ENCODE measurements at places on chromosomes 4 and X. TPM values are rescaled to one million over a fixed set of nuclear protein-coding genes. Genes with fewer than 3 reads are reported as not detected.

WDR1 gene
- total RNA-seq: 240 TPM

IL1RAPL2 gene
- total RNA-seq: 3.2 TPM

SMIM20 gene
- 45.1 TPM for total RNA-seq

DLG3 gene
- 20.1 TPM for total RNA-seq

FGF5 gene
- not detected for total RNA-seq

- H3K4me3 ChIP-seq: no peak overlapping the region
- H3K27me3 ChIP-seq: peaks cover 25% of the 10 kb centered on the region
Observed at GRCh38 chrX:111881715-111882114, 5.7 kb downstream of the TRPC5OS start.

DNA sequence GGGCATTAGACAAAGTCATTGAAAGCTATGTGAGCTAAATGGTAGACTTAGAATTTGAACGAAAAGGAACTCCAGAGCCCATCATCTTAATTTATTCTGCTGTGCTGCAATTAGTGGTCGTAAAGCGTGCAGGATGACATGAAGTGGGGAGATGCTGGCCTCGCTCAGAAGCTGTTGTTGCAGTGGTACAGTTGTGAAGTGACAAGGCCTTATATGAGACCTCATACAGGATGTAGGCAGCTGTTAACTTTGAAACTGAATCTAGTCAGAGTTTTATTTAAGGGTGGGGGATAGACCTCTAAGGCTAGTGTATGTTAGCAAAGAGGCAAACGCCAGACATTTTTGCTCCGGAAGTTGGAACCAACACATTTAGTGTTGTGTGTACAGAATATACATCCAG, 13.4 kb downstream of the KLF3 start:
- H3K27me3 ChIP-seq: no peaks in the 10 kb centered on the region
- H3K36me3 ChIP-seq: peaks cover 31% of the 10 kb centered on the region
- H3K4me3 ChIP-seq: no peak overlapping the region
- H3K27ac ChIP-seq: peak overlapping the region; percentile 77
- H3K4me1 ChIP-seq: peaks cover 51% of the 10 kb centered on the region
- DNase-seq: no peak

GRCh38 chr4:88730811-88731210, 33.2 kb upstream of the NAP1L5 start:
- no peak overlapping the region for H3K27ac ChIP-seq
- peaks cover 52% of the 10 kb centered on the region for H3K36me3 ChIP-seq
- no peaks in the 10 kb centered on the region for H3K4me1 ChIP-seq
- H3K4me3 ChIP-seq: no peak overlapping the region
- H3K27me3 ChIP-seq: no peaks in the 10 kb centered on the region

- no peaks in the 10 kb centered on the region for H3K4me1 ChIP-seq
- no peak overlapping the region for H3K4me3 ChIP-seq
- no peaks in the 10 kb centered on the region for H3K36me3 ChIP-seq
- H3K27me3 ChIP-seq: no peaks in the 10 kb centered on the region
Observed at GRCh38 chrX:120813982-120814381, 61.7 kb downstream of the CT47B1 start.

Data from MCF 10A (cell line).